ENCODE measurements at places on chromosomes 5 and 9.
A peak's percentile ranks its signal among the peaks of the same experiment; 100 is the strongest.

DNA sequence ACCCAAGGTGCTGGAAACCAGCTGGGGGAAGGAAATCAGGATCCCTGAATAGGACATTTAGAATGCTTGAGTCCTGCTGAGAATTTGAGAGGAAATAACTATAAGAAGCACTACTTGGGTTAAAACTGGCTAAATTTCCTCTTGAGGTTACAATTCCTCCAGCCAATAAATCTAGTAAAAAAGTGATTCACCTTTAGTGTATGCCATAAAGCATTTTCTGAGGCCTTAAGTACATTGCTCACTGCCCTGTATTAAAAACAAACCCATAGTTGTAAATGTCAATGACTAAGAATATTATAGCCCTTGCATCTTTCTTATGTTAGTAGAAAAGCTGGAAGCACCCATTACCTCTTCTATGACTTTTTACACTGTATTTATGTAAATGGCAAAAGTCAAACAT, 634.7 kb upstream of the ARRDC3 start:
- no peak overlapping the region for H3K4me3 ChIP-seq
- no peaks in the 10 kb centered on the region for H3K27me3 ChIP-seq
- no peaks in the 10 kb centered on the region for H3K4me1 ChIP-seq
- H3K27ac ChIP-seq, result no peak overlapping the region
- no peaks in the 10 kb centered on the region for H3K36me3 ChIP-seq

DNA sequence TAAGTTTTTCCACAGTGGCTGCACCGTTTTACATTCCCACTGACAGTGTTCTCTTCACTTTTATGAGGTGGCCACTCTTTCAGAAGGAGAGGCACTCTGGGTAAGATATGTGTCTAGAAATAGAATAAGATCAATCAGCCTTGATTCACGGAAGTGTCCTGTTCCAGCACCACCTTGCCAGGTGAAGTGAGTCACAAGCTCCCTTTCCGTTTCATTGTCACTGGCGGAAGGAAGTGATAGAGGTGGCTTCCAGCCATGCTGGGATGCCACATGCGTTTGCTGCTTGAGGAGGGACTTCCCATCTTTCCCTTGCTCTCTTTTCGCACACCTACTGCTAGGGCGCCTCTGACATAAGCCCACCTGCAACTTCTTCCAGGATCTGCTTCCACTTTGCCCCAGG, 217.1 kb downstream of the PIK3R1 start:
- H3K36me3 ChIP-seq, result no peaks in the 10 kb centered on the region
- peaks cover 57% of the 10 kb centered on the region for H3K4me1 ChIP-seq
- H3K4me3 ChIP-seq, result no peak overlapping the region
- peaks cover 11% of the 10 kb centered on the region for H3K27me3 ChIP-seq
- peak overlapping the region; percentile 59 for H3K27ac ChIP-seq

- H3K27ac ChIP-seq, result no peak overlapping the region
- DNase-seq, result no peak
- no peaks in the 10 kb centered on the region for H3K36me3 ChIP-seq
- H3K27me3 ChIP-seq, result no peaks in the 10 kb centered on the region
These were observed 73.1 kb downstream of the HSPA4 start for GRCh38 chr5:133124891-133125290.

DNA sequence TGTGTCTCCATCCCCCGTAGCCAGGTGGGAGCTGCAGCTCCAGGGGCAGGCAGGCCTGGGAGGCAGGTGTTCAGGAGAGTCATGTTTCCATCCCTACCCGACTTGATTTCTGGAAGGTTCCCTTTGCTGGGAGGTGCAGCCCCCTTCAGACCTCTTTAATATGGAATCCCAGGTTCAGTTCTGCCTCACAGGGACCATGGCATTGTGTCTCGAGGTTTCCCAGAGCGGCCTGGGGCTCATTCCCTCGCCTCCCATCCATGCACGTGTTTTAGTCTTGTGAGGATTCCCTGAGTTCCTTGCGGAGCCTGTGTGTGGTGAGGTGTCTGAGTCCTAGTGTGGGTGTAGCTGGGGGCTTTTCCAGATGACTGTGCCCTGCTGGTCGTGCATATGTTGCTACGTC, 16.5 kb upstream of the AHRR start:
- H3K36me3 ChIP-seq, result peaks cover 18% of the 10 kb centered on the region
- no peak overlapping the region for H3K4me3 ChIP-seq
- peaks cover 18% of the 10 kb centered on the region for H3K4me1 ChIP-seq
- no peaks in the 10 kb centered on the region for H3K27me3 ChIP-seq

GRCh38 chr9:129174102-129174723, 3.8 kb downstream of the IER5L start:
- peaks cover 5% of the 10 kb centered on the region for H3K27me3 ChIP-seq
- no peaks in the 10 kb centered on the region for H3K36me3 ChIP-seq
- DNase-seq, result peak; percentile 90
- H3K4me1 ChIP-seq, result peaks cover 14% of the 10 kb centered on the region
- H3K4me3 ChIP-seq, result peak overlapping the region; percentile 75

- no peaks in the 10 kb centered on the region for H3K4me1 ChIP-seq
- no peak overlapping the region for H3K27ac ChIP-seq
- no peaks in the 10 kb centered on the region for H3K36me3 ChIP-seq
- H3K4me3 ChIP-seq, result no peak overlapping the region
- H3K27me3 ChIP-seq, result peaks cover 19% of the 10 kb centered on the region
These were observed 86.6 kb upstream of the SLC24A2 start for GRCh38 chr9:19875291-19875920.

- no peak for DNase-seq
- no peaks in the 10 kb centered on the region for H3K27me3 ChIP-seq
- H3K36me3 ChIP-seq, result no peaks in the 10 kb centered on the region
- no peaks in the 10 kb centered on the region for H3K4me1 ChIP-seq
These were observed 232.5 kb downstream of the GABRB2 start for GRCh38 chr5:161314033-161314432.

DNA sequence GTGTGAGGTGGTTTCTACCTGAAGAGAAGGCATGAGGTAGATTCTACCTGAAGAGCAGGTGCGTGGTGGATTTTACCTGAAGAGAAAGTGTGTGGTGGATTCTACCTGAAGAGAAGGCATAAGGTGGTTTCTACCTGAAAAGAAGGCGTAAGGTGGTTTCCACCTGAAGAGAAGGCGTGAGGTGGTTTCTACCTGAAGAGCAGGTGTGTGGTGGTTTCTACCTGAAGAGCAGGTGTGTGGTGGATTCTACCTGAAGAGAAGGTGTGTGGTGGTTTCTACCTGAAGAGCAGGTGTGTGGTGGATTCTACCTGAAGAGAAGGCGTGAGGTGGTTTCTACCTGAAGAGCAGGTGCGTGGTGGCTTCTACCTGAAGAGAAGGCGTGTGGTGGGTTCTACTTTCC, 192.8 kb downstream of the MED10 start:
- H3K27ac ChIP-seq, result no peak overlapping the region
- H3K27me3 ChIP-seq, result peaks cover 4% of the 10 kb centered on the region
- H3K4me3 ChIP-seq, result no peak overlapping the region
- no peaks in the 10 kb centered on the region for H3K36me3 ChIP-seq
- H3K4me1 ChIP-seq, result no peaks in the 10 kb centered on the region
- DNase-seq, result no peak

GRCh38 chr5:23977365-23977764, 470.0 kb downstream of the PRDM9 start:
- no peaks in the 10 kb centered on the region for H3K4me1 ChIP-seq
- H3K4me3 ChIP-seq, result no peak overlapping the region
- no peaks in the 10 kb centered on the region for H3K27me3 ChIP-seq
- H3K27ac ChIP-seq, result no peak overlapping the region
- H3K36me3 ChIP-seq, result no peaks in the 10 kb centered on the region

- H3K27ac ChIP-seq, result no peak overlapping the region
- no peak overlapping the region for H3K4me3 ChIP-seq
- H3K27me3 ChIP-seq, result peaks cover 2% of the 10 kb centered on the region
These were observed 32.4 kb upstream of the CEP120 start for GRCh38 chr5:123455640-123456039.

DNA sequence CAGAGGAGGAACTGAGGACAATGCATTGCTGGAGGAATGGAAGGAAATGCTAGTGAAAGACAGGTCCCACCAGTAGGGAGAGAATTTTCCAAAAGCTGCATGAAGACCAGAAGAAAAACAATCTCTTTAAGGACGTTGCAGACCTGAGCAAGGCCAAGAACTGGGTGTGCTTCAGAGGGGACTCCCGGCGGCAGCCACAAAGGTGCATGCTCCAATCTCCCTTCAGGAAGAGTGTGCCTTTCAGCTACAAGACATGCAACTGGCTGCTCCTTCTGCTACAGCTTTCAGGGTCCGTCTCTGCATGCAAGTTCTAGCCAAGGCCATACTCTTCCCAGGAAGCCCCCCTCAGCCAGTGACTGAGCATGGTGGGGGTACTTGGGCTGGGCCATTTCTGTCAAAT, 62.9 kb downstream of the SFXN1 start:
- no peaks in the 10 kb centered on the region for H3K36me3 ChIP-seq
- H3K4me1 ChIP-seq, result peaks cover 14% of the 10 kb centered on the region
- H3K27ac ChIP-seq, result no peak overlapping the region
- H3K27me3 ChIP-seq, result no peaks in the 10 kb centered on the region
- DNase-seq, result no peak
- H3K4me3 ChIP-seq, result no peak overlapping the region

- peaks cover 8% of the 10 kb centered on the region for H3K36me3 ChIP-seq
- H3K4me1 ChIP-seq, result no peaks in the 10 kb centered on the region
- no peaks in the 10 kb centered on the region for H3K27me3 ChIP-seq
- H3K27ac ChIP-seq, result no peak overlapping the region
- no peak for DNase-seq
These were observed 178.3 kb downstream of the CWC27 start for GRCh38 chr5:64947031-64947430.

DNA sequence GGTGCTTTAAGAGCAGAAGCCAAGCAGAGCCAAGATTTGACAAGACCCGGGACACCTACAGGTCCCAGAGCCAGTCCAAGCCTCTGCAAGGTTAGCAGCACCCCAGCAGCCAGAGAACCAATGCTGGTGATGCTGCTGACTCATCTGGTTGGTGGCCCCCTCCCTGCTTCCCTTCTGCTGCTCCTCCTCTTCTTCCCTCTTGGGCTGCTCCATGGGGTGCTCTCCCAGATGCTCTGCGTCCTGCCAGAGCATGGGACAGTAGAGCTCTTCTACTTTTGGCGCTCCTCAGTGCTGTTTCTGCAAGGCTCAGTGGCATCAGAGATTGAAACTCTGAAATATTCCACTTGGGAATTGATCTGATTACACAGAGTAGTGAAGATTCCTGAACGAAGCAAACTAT, 76.1 kb upstream of the SAP30L start:
- H3K4me3 ChIP-seq, result no peak overlapping the region
- H3K36me3 ChIP-seq, result peaks cover 3% of the 10 kb centered on the region
- H3K27me3 ChIP-seq, result no peaks in the 10 kb centered on the region
